Activated CD8-positive, alpha-beta T cell treated with anti-CD3 and anti-CD28 coated beads, Interleukin-2, amount 10 ng/mL, durations not matched to agents 7 days and 5 days (primary cell): ENCODE measurements at places on chromosomes 2 and 18. TPM values are rescaled to one million over a fixed set of nuclear protein-coding genes. Genes with fewer than 3 reads are reported as not detected.

GRCh38 chr2:27024188-27024587 is 8.6 kb upstream of the TMEM214 start:
- no peaks in the 10 kb centered on the region for H3K27me3 ChIP-seq
- DNase-seq: no peak
- H3K36me3 ChIP-seq: no peaks in the 10 kb centered on the region

DNA sequence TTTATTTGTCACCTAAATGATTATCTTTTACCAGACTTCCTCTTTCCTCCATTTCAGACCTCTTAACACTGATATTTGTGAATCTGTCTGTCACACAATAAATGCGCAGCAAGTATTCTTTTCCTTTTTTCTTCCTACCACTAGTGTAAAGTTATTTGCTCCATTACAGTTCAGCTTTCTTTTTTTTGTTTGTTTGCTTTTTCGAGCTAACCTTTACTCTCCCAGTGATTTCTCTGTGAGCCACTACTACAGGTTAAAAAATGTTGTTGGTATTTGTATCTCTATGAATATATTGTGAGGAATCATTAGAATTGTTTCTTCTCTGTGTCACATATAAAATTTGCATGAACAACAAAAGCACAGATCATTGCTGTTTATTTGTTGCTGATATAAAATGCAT is 854.0 kb upstream of the GCFC2 start:
- H3K27ac ChIP-seq: no peak overlapping the region
- no peak overlapping the region for H3K4me3 ChIP-seq
- DNase-seq: no peak
- no peaks in the 10 kb centered on the region for H3K36me3 ChIP-seq
- no peaks in the 10 kb centered on the region for H3K27me3 ChIP-seq

GRCh38 chr2:75792996-75793395 is 82.3 kb upstream of the GCFC2 start:
- no peak overlapping the region for H3K4me3 ChIP-seq
- H3K4me1 ChIP-seq: no peaks in the 10 kb centered on the region
- H3K36me3 ChIP-seq: no peaks in the 10 kb centered on the region
- no peak for DNase-seq
- H3K27ac ChIP-seq: no peak overlapping the region

GRCh38 chr2:120869036-120869729 is 133.5 kb downstream of the GLI2 start:
- H3K4me1 ChIP-seq: no peaks in the 10 kb centered on the region
- H3K36me3 ChIP-seq: no peaks in the 10 kb centered on the region
- H3K27me3 ChIP-seq: peaks cover 31% of the 10 kb centered on the region
- no peak overlapping the region for H3K4me3 ChIP-seq

GRCh38 chr18:11808001-11808855 is 43.0 kb upstream of the CHMP1B start:
- H3K4me1 ChIP-seq: no peaks in the 10 kb centered on the region
- peaks cover 6% of the 10 kb centered on the region for H3K27me3 ChIP-seq
- no peak overlapping the region for H3K27ac ChIP-seq

The OSR1 gene
- total RNA-seq: not detected

The RAB6C gene
- total RNA-seq: not detected
